ENCODE measurements at places on chromosomes 11 and 22. TPM values are rescaled to one million over a fixed set of nuclear protein-coding genes. Genes with fewer than 3 reads are reported as not detected.

Gene FAM111B
- polyA plus RNA-seq = 9.4 TPM

Gene RAG1
- polyA plus RNA-seq = 0.43 TPM

Gene GAS2
- polyA plus RNA-seq = 4.3 TPM

Gene PITPNM1
- 11.3 TPM for polyA plus RNA-seq

Gene CENPM
- polyA plus RNA-seq = 54.8 TPM

Gene CNIH2
- polyA plus RNA-seq = not detected

Gene GVQW3
- polyA plus RNA-seq = 2.0 TPM

Gene PDE3B
- polyA plus RNA-seq = 0.65 TPM

Gene ENTHD1
- polyA plus RNA-seq = not detected

- H3K36me3 ChIP-seq = no peaks in the 10 kb centered on the region
- no peak overlapping the region for H3K27ac ChIP-seq
- peaks cover 38% of the 10 kb centered on the region for H3K4me1 ChIP-seq
- DNase-seq = no peak
- no peak overlapping the region for H3K4me3 ChIP-seq
Measured at GRCh38 chr11:75265851-75266531, 25.4 kb downstream of the TPBGL start.

GRCh38 chr22:39898997-39899396 is 1.9 kb upstream of the GRAP2 start:
- peak overlapping the region; percentile 83 for H3K4me3 ChIP-seq
- no peaks in the 10 kb centered on the region for H3K36me3 ChIP-seq
- peaks cover 50% of the 10 kb centered on the region for H3K4me1 ChIP-seq
- DNase-seq = peak; percentile 79
- peak overlapping the region; percentile 64 for H3K27ac ChIP-seq

DNA sequence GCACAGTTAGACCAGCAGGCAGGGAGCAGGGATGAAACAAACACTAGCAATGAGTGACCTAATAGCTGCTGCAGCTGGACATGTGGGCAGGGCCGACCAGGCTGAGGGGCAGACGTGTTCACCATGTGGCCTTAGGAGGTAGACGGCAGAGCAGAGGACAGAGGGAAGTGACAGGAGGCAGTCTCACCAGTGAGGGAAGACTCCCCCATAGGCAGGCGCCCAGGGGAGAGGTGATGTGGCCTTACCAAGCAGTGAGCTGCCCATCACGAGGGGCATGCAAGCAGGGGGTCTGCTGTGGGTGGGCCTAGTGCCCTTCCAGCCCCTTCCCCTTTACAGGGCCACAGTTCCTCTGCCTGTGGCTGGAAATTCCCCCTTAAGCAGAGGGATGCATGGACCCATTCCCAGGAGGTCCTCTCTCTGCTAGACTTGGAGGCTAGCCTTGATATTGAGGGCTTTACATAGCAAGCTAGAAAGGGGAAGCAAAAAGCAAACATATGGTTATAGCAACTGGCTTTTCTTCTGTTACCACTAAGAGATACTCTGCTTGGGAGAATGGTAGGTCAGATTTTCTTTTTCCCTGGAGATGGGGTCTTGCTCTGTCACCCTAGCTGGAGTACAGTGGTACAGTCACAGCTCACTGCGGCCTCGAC is 67.6 kb downstream of the MPPED1 start:
- H3K4me1 ChIP-seq = peaks cover 21% of the 10 kb centered on the region
- H3K27me3 ChIP-seq = no peaks in the 10 kb centered on the region
- no peak overlapping the region for H3K4me3 ChIP-seq

DNA sequence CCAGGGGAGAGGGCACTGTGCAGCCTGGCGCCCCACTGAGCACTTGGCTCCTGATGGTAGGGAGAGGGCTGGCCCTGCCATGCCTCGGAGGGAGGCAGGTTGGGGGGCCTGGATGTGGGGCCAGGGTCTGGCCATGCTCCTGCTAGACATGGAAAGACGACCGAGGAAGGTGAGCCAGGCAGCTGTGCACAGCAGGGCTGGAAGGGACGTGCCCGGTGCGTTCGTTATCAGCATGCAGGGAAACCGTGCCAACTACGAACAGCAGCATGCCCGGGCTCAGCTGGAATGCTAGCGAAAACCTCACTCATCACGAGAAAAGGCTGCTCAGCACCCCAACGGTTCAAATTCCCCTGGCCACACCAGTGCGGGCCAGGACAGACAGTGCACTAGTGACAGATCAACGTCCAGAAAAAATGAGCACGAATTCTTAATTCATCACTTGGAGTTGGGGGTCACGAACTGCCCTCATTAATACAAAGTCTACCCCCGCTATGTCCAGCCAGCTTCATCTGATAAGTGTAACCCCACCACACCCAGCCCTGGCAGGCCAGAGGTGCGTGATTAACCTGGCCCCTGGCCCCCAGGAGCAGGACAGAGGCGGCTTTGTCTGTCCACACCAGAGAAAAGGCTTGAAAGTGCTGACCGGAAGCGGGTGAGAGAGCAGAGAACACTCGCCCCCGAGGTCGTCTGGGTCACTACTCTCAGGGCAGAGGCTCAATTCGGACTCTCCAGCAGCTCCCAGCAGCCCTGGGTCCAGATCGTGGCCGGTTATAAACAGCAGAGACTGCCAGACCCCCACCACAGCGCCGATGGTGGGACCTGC is 84.2 kb downstream of the CELSR1 start:
- no peaks in the 10 kb centered on the region for H3K4me1 ChIP-seq
- no peak for DNase-seq
- no peaks in the 10 kb centered on the region for H3K36me3 ChIP-seq
- no peak overlapping the region for H3K27ac ChIP-seq

DNA sequence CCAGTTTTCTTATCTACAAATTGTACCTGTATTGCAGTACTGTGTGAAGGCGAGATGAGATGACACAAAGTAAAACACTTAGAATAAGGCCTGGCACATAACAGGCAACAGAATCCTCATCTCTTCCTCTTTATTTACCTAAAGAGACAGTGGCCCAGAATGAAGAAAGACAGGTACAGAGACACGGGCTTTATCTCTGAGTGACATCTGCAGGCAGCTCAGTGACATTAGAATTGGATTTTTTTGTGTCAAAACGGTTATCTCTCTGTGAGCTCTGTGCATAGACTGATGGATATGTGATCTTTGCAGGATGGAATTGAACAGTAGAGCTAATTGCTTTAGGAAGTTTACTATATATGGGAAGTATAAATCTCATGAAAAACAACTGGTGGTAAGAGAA is 36.2 kb upstream of the TRPC6 start:
- DNase-seq = no peak
- H3K27me3 ChIP-seq = no peaks in the 10 kb centered on the region
- no peak overlapping the region for H3K27ac ChIP-seq
- no peak overlapping the region for H3K4me3 ChIP-seq
- H3K4me1 ChIP-seq = no peaks in the 10 kb centered on the region

DNA sequence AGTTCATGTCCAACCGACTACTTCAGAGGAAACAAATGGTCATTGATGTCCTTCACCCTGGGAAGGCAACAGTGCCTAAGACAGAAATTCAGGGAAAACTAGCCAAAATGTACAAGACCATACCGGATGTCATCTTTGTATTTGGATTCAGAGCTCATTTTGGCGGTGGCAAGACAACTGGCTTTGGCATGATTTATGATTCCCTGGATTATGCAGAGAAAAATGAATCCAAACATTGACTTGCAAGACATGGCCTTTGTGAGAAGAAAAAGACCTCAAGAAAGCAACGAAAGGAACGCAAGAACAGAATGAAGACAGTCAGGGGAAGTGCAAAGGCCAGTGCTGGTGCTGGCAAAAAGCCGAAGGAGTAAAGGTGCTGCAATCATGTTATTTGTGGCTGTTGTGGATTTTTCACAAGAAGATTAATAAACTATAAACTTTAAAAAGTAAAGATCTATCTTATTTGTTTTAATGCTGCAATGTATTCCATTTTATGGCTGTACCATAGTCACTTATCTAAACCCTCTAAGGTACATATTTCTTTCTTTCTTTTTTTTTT is 20.1 kb upstream of the HIPK3 start:
- no peak overlapping the region for H3K4me3 ChIP-seq
- no peaks in the 10 kb centered on the region for H3K36me3 ChIP-seq
- DNase-seq = no peak
- H3K27me3 ChIP-seq = no peaks in the 10 kb centered on the region
- H3K27ac ChIP-seq = no peak overlapping the region

DNA sequence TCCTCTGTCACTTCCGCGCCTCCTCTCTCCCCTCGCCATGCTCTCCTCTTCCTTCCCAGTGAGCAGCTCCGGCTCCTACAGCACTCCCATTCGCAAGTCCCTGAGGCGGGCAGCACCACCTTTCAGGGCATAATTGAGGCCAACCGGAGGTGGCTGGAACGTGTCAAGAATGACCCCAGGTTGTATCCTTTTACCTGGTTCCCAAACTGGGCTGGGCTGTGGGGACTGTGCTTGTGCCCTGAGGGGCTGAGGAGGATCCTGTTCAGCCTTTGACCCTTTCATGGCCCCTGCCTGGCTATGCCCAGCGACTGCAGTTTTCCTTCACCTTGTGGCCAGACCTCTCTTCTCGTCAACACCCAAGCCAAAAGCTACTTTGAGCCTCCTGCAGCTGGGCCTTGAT is 84.1 kb downstream of the CEP164 start:
- no peak for DNase-seq
- H3K4me1 ChIP-seq = no peaks in the 10 kb centered on the region
- H3K36me3 ChIP-seq = peaks cover 43% of the 10 kb centered on the region
- H3K27ac ChIP-seq = no peak overlapping the region
- no peak overlapping the region for H3K4me3 ChIP-seq

GRCh38 chr11:99268886-99269285 is 248.1 kb downstream of the CNTN5 start:
- no peaks in the 10 kb centered on the region for H3K4me1 ChIP-seq
- no peaks in the 10 kb centered on the region for H3K36me3 ChIP-seq
- DNase-seq = no peak
- H3K4me3 ChIP-seq = no peak overlapping the region

- H3K36me3 ChIP-seq = peaks cover 8% of the 10 kb centered on the region
- no peak overlapping the region for H3K27ac ChIP-seq
- H3K27me3 ChIP-seq = peaks cover 80% of the 10 kb centered on the region
- DNase-seq = no peak
- no peak overlapping the region for H3K4me3 ChIP-seq
Measured at GRCh38 chr22:38799265-38800002, 5.5 kb upstream of the DNAL4 start.

DNA sequence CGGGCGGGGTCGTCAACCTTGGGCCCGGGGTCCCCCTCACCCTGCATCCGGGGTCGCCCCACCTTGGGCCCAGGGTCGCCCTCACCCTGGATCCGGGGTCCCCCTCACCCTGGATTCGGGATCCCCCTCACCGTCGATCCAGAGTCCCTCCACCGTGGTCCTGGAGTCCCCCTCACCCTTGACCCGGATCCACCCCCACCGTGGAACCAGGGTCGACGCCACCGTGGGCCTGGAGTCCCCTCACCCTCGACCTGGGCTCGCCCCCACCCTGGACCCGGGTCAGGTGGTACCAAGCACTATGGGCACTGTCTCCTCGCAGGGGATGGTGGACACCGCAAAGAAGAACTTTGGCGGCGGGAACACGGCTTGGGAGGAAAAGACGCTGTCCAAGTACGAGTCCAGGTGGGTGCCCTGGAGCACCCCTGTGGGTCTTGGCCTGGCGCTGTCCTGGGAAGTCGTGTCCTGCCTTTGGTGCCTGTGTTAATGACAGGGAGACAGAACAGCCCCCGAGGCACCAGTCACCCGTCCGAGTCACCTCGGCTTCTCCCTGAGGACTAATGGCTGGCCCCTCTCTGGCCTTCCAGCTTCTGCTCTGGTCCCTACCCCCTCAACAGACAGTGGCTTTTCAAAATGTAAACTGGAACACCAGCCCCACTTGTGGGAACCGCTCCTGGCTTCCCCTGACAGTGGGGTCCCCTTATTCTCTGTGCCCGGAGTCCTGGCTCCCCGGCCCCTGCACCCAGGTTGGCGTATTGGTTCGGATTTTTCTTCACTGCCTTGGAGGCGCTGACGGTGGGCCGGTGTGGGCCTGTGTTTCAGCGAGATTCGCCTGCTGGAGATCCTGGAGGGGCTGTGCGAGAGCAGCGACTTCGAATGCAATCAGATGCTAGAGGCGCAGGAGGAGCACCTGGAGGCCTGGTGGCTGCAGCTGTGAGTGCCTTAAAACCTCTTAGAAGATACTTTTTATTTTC is 762 bp downstream of the CRELD2 start:
- H3K27me3 ChIP-seq = no peaks in the 10 kb centered on the region
- H3K36me3 ChIP-seq = no peaks in the 10 kb centered on the region
- peak overlapping the region; percentile 80 for H3K4me3 ChIP-seq
- DNase-seq = no peak

GRCh38 chr11:73976451-73977151 is 6.0 kb downstream of the UCP2 start:
- H3K36me3 ChIP-seq = peaks cover 51% of the 10 kb centered on the region
- no peaks in the 10 kb centered on the region for H3K27me3 ChIP-seq
- peaks cover 80% of the 10 kb centered on the region for H3K4me1 ChIP-seq
- no peak for DNase-seq
- peak overlapping the region; percentile 85 for H3K27ac ChIP-seq

GRCh38 chr11:61390161-61390560 is 2.2 kb upstream of the TMEM216 start:
- DNase-seq = no peak
- no peak overlapping the region for H3K4me3 ChIP-seq
- H3K27ac ChIP-seq = no peak overlapping the region
- peaks cover 29% of the 10 kb centered on the region for H3K4me1 ChIP-seq
- H3K36me3 ChIP-seq = no peaks in the 10 kb centered on the region

DNA sequence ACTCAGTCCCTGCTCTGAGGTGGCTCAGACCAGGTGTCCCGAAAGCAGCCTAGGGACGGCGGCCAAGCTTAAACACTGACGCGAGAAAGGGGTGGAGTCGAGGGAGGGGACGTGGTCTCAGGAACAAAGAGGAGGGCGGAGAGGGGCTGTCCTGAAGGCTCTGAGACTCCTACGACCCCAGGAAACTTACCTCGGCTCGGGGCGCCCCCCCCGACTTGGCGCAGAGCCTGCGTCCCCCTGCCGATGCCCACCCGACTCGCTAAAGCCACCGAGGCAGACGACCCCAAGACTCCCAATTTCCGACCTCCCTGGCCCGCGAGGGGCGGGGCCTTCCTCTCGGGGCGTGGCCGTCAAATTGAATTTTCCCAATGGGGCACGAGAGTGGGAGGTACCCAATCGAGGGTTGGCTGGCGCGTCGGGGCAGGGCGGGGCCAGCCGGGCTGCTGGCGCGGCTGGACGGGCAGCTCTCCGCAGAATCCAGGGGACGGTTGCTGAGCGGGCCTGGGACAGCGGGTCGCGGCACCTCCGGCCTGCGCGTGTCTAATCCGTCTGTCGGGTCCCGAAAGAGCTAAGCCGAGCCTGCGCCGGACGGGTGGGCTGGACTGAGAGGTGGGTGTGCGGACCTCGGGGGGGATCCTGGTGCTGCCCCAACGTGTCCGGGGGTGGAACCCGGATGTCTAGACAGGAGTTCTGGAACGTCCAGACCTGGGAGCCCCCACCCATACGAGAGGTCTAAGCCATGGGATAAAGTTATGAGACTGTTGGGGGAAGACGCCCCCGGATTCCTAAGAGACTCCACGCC is at the start of gene SMTN:
Gene SMTN (plus strand): TSS at position 471 of the 802 bp plus-strand sequence. CDS start 1,941 bp downstream, outside the sequence.
- DNase-seq = peak; percentile 89
- no peaks in the 10 kb centered on the region for H3K27me3 ChIP-seq
- H3K27ac ChIP-seq = peak within 1 kb of the TSS; percentile 60
- no peaks in the 10 kb centered on the region for H3K36me3 ChIP-seq

GRCh38 chr11:68373189-68373814 is 60.9 kb downstream of the LRP5 start:
- H3K4me3 ChIP-seq = peak overlapping the region; percentile 86
- H3K4me1 ChIP-seq = peaks cover 50% of the 10 kb centered on the region
- DNase-seq = no peak
- no peaks in the 10 kb centered on the region for H3K36me3 ChIP-seq
- H3K27me3 ChIP-seq = no peaks in the 10 kb centered on the region

GRCh38 chr11:77090373-77091111 is 12.1 kb upstream of the OMP start:
- H3K4me1 ChIP-seq = peaks cover 5% of the 10 kb centered on the region
- DNase-seq = no peak
- no peak overlapping the region for H3K27ac ChIP-seq
- no peaks in the 10 kb centered on the region for H3K36me3 ChIP-seq
- H3K27me3 ChIP-seq = peaks cover 6% of the 10 kb centered on the region
